NCI-H510A (cell line): ENCODE measurements at places on chromosomes 5 and 9.
A peak's percentile ranks its signal among the peaks of the same experiment; 100 is the strongest.

GRCh38 chr5:19902316-19902934 is 85.6 kb downstream of the CDH18 start:
- DNase-seq = no peak

- peak; percentile 93 for DNase-seq
These were observed 37.7 kb upstream of the STXBP1 start for GRCh38 chr9:127574072-127574993.

DNA sequence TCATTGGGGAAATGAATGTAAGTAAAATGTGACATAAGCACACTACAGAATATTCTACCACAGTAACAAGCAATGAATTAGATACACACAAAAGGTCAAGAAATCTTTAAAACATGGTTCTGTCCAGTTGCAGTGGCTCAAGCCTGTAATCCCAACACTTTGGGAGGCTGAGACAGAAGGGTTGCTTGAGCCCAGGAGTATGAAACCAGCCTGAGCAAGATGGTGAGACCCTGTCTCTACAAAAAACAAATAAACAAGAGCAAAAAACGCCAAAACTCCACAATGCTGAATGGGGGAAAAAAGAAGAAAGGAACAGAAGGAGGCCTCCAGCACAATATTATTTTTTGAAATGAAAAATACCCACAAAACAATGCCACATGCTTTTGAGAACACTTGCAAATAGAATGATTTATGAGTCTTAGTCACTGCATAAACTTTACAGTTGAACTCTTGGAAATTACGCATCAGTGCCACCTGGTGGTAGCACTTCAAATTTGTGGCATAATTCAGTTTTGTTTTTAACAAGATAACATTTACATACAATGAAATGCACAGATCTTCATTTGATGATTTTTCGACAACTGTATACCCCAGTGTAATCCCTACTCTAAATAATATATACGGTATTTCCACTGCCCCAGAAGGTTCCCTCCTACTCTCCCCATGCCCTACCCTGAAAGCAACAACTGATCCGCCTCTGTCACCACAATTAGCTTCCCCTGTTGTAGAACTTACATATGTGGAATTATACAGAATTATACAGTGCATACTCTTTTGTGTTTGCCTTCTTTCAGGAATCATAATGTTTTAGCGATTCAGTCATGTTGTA is 14.4 kb upstream of the SPINK4 start:
- DNase-seq = no peak

DNA sequence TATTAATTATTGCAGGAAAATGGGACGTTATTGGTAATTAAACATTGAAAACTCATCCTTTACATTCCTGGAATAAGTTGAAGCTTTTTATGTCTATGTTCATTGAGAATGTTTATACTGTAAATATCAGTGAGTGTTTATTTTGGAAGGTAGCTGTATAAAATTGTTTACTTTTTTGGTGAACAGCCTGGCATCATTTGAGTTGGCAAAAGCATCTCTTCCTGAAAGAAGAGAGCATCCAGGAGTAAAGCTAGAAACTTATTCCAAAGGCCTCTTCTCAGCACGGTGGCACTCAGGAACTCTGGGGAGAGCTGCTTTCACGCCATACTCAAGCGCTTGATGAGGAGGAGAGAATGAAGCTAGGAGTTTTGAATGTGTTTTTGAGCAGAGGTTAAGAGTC is 79.9 kb downstream of the GAPVD1 start:
- DNase-seq = no peak
